ENCODE measurements at places on chromosomes 16 and 17. TPM values are rescaled to one million over a fixed set of nuclear protein-coding genes. Genes with fewer than 3 reads are reported as not detected.

ITGAD gene
- not detected for total RNA-seq

WNT9B gene
- total RNA-seq, result 0.62 TPM

- DNase-seq, result no peak
Measured at GRCh38 chr17:74779948-74780400, 3.8 kb upstream of the NAT9 start.

MLKL gene
- total RNA-seq, result 7.5 TPM

DLX4 gene
- total RNA-seq, result 0.58 TPM

DNA sequence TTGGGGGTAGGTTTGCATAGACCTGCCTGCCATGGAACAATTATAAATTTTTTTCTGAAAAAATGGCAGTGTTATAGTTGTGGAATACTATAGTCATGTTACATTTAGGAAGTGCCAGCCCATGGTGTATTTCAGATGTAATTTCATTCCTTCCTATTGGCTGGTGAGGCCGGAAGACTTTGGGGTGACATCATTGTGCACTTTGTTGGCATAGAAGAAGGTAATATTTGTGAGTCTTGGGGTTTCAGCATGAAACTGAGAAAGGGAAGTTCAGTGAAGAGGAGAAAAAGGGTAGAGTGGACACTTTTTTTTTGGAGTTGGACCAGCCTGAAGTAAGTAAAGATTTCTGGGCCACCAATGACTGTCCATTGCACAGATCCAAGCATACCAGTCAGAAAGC is 16.0 kb upstream of the HEATR6 start:
- no peak for DNase-seq

ICAM2 gene
- total RNA-seq, result 0.58 TPM

GRCh38 chr17:75313941-75314551 is 24.8 kb upstream of the SLC25A19 start:
- DNase-seq, result no peak

TBC1D28 gene
- total RNA-seq, result not detected

GRCh38 chr17:81298991-81299738 is 4.1 kb upstream of the SLC38A10 start:
- no peak for DNase-seq

GRCh38 chr16:11138769-11139325 is 117.2 kb downstream of the SOCS1 start:
- no peak for DNase-seq

MAP3K3 gene
- total RNA-seq, result 22.2 TPM
